Thymus (tissue), 14 donors: ENCODE measurements at places on chromosomes 5 and 9. TPM values are rescaled to one million over a fixed set of nuclear protein-coding genes. Genes with fewer than 3 reads are reported as not detected.

The BTNL8 gene
- polyA plus RNA-seq = 0.46 TPM

The ANKRD34B gene
- polyA plus RNA-seq = 0.59 TPM

GRCh38 chr9:38177680-38178079, 108.7 kb upstream of the SHB start:
- H3K36me3 ChIP-seq = no peaks in the 10 kb centered on the region
- no peak overlapping the region for H3K4me3 ChIP-seq
- DNase-seq = no peak
- no peaks in the 10 kb centered on the region for H3K4me1 ChIP-seq

GRCh38 chr5:166712447-166713185, 1578.8 kb upstream of the WWC1 start:
- no peaks in the 10 kb centered on the region for H3K27me3 ChIP-seq
- DNase-seq = no peak
- no peak overlapping the region for H3K27ac ChIP-seq
- H3K4me1 ChIP-seq = no peaks in the 10 kb centered on the region

The TRAF2 gene
- 18.8 TPM for polyA plus RNA-seq

DNA sequence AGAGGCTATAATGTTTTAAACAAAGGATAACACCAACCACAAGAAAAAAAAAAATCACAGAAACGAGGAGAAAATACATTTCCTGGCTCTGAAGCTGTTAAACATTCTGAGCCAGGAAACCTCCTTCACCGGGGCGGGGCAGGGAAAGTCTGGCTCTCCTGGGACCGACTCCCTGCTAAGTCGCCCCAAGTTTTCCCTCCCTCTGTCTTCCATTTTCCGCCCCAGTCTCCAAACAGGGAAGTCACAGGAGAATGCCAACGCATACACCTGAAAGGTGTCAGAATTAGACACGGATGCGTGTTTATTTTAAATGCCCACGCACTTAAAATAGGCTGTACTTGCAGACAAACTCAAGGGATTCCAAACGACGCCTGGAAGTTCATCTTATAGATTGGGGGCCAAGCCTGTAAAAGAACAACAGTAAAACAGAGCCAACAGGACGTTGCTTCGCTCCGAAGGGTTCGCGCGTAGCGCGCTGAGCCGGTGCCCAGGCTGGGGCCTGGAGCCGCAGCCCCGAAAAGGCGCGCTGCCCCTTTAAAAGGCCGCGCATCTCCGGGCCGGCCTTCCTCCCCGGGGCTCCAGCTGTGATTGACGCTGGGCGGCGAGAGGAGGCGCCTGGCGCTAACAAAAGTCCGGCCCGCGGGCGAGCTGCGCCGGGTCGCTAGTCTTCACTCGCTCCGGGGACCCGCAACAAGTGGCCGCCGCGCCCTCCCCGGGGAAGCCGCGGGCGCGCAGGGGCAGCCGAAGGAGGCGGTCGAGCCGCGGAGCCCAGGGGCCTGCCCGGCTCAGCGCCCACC, at the start of gene FBXL7:
Gene FBXL7, plus strand, starts transcription at position 653 of the 797 bp plus-strand sequence.
- peaks cover 19% of the 10 kb centered on the region for H3K27me3 ChIP-seq
- peak within 1 kb of the TSS; percentile 47 for H3K27ac ChIP-seq
- no peak for DNase-seq
- peak within 1 kb of the TSS; percentile 35 for H3K4me3 ChIP-seq
- no peaks in the 10 kb centered on the region for H3K4me1 ChIP-seq

GRCh38 chr9:903886-904285, 62.4 kb downstream of the DMRT1 start:
- peaks cover 5% of the 10 kb centered on the region for H3K4me1 ChIP-seq
- peaks cover 10% of the 10 kb centered on the region for H3K27me3 ChIP-seq
- no peak overlapping the region for H3K27ac ChIP-seq
- DNase-seq = no peak
- H3K4me3 ChIP-seq = no peak overlapping the region
- H3K36me3 ChIP-seq = no peaks in the 10 kb centered on the region

The SOHLH1 gene
- polyA plus RNA-seq = 0.05 TPM

DNA sequence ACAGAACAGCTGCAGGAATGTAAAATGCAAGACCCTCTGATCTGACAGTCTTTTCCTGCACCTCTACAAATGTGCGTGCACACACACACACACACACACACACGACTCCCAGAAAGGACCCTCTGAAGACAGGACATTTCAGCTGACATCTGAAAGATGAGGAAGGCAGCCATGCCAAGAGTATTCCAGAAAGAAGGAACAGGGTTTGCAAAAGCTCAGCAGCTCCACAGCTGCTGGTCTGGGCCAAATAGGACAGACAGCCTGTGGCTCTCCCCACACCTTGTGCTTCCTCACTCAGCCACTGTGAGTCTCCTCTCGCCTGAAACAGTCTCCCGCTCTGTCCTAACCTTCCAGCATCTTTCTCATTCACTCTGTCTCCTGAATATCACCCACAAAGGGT, 189.0 kb downstream of the PALM2AKAP2 start:
- peak; percentile 80 for DNase-seq
- no peak overlapping the region for H3K4me3 ChIP-seq
- peaks cover 21% of the 10 kb centered on the region for H3K4me1 ChIP-seq
- H3K36me3 ChIP-seq = no peaks in the 10 kb centered on the region
- H3K27me3 ChIP-seq = no peaks in the 10 kb centered on the region

DNA sequence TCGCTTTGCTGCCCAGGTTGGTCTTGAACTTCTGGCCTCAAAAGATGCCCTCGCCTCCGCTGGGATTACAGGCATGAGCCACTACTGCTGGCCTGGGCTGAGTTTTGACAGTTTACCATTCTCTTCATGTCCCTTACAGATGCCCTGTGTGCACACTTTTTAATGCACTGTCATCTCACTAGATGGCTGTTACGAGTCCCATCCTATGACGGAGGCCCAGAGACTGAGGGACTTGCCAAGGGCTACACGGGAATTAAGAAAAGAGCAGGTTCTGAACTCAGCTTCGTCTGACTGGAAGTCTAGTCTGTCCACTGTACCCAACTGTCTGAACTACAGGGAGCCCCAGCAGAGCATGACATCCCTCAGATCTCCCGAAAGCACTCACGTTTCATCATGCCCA, 63.9 kb downstream of the ARHGEF37 start:
- no peaks in the 10 kb centered on the region for H3K27me3 ChIP-seq
- no peaks in the 10 kb centered on the region for H3K36me3 ChIP-seq
- no peak for DNase-seq

DNA sequence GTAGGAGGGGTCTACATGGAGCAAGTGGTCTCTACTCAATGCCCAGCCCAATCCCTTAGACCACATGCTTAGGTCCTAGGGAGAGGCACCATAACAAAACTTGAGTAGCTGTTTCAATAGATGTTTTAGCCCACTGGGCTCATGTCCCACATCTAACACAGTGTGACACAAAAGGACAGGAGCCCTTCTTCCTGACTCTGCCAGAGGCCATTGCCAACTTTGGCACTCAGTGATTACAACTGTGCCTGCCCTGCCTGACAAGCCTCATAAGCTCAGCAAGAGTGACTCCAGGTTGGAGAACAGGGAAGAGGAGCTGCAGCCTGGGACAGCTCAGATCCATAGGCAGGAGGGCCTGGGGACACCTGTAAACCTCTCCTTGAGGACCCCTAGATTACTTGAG, 230.8 kb downstream of the ENC1 start:
- no peaks in the 10 kb centered on the region for H3K36me3 ChIP-seq
- no peak overlapping the region for H3K4me3 ChIP-seq
- no peaks in the 10 kb centered on the region for H3K27me3 ChIP-seq
- no peak for DNase-seq
- no peaks in the 10 kb centered on the region for H3K4me1 ChIP-seq
- H3K27ac ChIP-seq = no peak overlapping the region

The MPDZ gene
- 9.9 TPM for polyA plus RNA-seq

DNA sequence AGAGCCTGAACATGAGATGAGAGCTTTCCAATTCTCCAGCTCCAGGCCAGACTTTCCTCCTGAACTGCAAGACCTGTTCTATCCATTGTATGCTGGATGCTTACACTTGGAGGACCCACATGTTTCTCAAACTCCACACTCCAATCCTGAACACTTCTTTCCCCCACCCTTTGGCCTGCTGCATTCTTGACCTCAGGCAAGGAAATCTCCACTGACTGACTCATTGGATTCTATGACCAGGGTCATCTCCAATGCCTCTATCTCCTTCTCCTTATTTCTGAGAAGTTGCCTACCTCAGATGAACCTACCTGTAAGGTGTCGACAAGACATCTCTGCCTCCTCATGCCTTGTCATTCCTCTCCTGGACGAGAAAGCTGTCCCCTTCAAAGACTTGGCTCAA, 153.6 kb downstream of the CRB2 start:
- H3K36me3 ChIP-seq = no peaks in the 10 kb centered on the region
- no peak overlapping the region for H3K27ac ChIP-seq
- H3K4me1 ChIP-seq = no peaks in the 10 kb centered on the region
- no peak overlapping the region for H3K4me3 ChIP-seq

The ZNF608 gene
- 14.0 TPM for polyA plus RNA-seq

The TLX3 gene
- polyA plus RNA-seq = 0.05 TPM

- H3K36me3 ChIP-seq = no peaks in the 10 kb centered on the region
- no peak for DNase-seq
- no peaks in the 10 kb centered on the region for H3K4me1 ChIP-seq
- no peak overlapping the region for H3K27ac ChIP-seq
- H3K27me3 ChIP-seq = no peaks in the 10 kb centered on the region
Observed at GRCh38 chr5:111935835-111936234, 178.8 kb upstream of the NREP start.

DNA sequence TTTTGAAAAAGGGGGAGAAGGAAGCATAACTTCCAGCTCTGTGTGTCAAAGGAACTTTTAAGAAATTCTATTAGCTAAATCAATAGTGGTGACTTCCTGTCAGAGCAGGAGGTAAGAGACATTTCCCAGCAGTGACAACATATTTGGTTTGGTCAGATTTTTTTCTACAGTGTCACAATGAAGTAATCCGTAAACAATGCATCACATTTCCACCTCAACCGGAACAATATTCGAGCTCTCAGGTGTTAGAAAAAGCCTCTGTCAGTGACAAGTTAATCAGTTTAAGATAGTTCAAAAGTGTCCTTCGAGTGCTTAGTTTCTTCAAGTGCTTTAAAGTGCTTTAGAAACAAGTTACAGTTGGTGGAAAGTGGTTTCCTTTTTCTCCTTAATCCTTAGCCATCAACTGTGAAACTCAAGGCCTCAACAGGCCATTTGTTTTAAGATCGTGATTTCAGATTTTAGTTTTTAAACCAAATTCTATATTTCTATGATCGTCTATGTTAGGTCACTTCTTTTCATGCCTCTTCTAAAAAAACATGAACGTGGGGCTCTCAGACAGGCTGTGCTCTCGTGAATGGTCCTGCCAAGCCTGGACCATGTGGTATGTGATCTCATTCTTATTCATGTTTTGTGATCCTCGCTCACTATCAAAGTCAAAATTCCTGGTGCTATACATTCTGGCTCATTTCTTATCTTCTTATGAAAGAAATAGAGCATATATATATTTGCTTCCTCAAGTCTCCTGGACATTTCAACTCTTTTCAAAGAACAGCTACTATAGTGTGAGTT, 181.9 kb upstream of the HMHB1 start:
- no peaks in the 10 kb centered on the region for H3K27me3 ChIP-seq
- H3K27ac ChIP-seq = no peak overlapping the region
- H3K36me3 ChIP-seq = no peaks in the 10 kb centered on the region
- no peaks in the 10 kb centered on the region for H3K4me1 ChIP-seq
- H3K4me3 ChIP-seq = no peak overlapping the region

DNA sequence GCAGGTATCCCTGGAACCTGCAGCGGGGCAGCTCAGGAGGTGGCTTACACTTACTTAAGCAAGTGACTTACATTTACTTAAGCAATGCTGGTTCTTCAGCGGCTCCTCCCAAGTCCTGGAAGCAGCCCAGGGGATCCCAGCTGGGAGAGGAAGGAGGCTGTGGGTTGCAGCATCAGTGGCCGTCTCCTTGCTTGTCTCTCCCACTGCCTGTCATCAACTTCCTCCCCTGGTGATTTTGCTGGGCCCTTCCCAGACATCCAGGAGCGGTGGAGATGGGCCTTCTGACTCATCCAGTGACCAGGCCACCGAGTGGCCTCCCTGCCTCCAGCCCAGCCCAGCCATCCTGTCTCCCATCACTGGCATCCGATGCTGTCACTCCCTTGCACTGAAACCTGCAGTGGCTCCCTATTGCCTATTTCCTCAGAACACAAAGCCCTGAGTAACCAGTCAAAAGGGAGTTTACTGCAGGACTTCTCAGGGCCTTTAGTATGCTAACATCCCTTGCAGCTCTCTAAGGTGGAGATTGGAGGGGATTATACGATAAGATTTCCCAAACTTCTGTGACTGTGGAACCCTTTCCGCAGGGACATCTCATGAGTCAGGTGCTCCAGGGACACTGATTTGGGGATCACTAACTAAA, 155.9 kb upstream of the PHYKPL start:
- H3K27me3 ChIP-seq = no peaks in the 10 kb centered on the region
- no peak for DNase-seq
- no peak overlapping the region for H3K27ac ChIP-seq
- peaks cover 80% of the 10 kb centered on the region for H3K4me1 ChIP-seq

DNA sequence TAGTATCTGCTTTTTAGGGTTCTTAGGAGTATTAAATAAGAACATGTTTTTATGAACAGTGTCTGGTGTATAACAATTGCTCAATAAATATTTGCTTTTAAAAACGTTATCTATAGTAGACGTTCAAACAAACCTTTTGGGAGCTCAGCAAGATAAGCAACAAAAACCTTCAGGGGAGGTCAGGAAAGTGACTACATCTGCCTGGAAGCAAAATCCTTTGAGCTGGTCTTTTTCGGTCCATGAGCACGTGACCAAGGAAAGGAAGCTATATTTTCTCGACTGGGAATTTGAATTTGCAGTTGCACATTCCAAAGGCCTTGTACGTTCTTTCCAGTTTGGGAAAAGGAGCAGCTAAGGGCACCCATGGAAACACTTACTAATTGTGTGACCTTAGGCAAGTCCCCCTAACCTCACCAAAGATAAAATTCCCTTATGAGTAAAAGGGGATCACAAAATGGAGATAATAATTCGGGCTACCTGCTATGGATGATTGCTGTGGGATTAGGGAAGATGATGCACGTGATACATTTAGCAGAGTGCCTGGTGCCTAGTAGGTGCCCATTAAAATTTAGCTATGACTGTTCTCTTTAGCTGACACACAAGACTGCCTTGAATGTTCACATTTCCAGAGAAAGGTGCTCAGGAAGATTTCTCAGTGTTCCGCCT, 45.4 kb downstream of the PTTG1 start:
- no peak overlapping the region for H3K4me3 ChIP-seq
- H3K36me3 ChIP-seq = no peaks in the 10 kb centered on the region
- no peaks in the 10 kb centered on the region for H3K27me3 ChIP-seq
- peaks cover 6% of the 10 kb centered on the region for H3K4me1 ChIP-seq
- H3K27ac ChIP-seq = no peak overlapping the region

DNA sequence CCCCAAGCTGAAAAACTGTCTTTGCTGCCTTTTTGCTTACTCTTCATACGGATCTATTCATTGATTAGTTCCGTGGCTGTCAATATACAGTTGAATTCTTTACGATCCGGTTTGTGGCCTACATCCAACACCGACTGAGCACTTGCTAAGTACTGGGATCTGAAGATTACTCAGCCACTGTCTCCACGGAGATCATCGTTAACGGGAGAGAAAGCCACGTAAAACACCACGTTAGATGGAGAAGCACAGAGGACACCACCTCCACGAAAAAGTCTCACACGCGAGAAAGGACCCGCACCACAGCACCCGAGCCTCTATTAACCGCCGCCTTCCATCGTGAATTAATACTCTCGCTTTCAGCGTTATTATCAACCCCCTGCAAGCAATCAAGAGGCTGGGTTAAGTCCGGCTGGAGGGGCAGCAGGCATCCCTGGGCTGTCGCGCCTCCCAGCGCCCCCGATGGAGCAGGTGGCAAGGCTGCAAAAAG, 650 bp downstream of the ELP1 start:
- peak overlapping the region; percentile 87 for H3K27ac ChIP-seq
- H3K4me3 ChIP-seq = peak overlapping the region; percentile 95
- H3K27me3 ChIP-seq = no peaks in the 10 kb centered on the region

The ANXA2R gene
- 68.7 TPM for polyA plus RNA-seq

The TMOD1 gene
- 4.2 TPM for polyA plus RNA-seq
